ENCODE measurements at places on chromosomes 5 and 9.

- DNase-seq, result no peak
Observed at GRCh38 chr9:36158917-36159316, 10.3 kb upstream of the CCIN start.

GRCh38 chr9:27090231-27090630, 18.8 kb upstream of the TEK start:
- DNase-seq, result no peak

- DNase-seq, result no peak
Observed at GRCh38 chr5:13662626-13663025, 281.9 kb downstream of the DNAH5 start.

- DNase-seq, result no peak
Observed at GRCh38 chr9:84294241-84294950, 46.2 kb downstream of the SLC28A3 start.

DNA sequence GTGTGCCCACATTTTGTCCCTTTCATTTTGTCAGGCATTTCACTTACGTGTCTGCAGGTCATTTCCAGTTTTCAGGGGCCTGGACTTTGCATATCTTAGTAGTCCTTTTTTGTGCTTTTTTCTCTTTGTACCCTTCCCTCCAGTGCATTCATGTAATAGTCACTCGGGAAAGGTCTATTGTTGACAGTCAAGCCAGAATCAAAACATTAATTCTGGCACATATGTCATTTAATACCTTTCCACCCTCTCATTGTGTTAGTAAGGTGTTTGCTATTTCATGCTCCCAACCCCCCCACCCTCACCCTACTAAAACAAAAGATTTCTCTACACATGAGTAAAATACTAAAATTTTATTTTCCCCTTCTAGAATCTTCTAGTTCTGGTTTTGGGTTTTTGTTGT, 42.7 kb downstream of the UGCG start:
- DNase-seq, result no peak

DNA sequence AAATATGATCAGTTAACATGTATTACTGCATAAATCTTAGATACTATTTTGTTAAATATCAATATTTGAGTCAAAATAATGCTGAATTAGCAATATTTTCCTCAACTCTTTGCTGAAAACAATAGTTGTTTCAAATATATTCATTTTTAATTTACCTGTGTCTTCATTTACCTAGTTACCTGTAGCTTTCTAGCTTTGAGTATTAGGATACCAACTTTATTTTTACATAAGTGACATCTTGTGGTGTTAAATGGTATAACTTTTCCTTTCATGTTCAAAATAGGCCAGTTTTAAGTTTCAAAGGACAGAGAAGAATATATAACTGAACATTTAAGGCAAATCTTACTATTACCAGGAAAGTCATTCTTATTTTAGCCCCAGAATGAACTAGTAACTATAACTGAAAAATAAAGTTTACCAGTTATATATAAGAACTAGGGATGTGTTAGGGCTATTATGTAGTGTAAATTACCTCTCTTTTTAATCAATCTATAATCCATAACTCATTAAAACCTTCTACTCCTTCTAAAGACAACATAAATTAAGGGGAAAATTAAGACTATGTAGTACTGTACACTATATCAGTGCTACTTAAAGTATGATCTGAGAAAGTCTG, 25.3 kb downstream of the AP3B1 start:
- DNase-seq, result no peak

DNA sequence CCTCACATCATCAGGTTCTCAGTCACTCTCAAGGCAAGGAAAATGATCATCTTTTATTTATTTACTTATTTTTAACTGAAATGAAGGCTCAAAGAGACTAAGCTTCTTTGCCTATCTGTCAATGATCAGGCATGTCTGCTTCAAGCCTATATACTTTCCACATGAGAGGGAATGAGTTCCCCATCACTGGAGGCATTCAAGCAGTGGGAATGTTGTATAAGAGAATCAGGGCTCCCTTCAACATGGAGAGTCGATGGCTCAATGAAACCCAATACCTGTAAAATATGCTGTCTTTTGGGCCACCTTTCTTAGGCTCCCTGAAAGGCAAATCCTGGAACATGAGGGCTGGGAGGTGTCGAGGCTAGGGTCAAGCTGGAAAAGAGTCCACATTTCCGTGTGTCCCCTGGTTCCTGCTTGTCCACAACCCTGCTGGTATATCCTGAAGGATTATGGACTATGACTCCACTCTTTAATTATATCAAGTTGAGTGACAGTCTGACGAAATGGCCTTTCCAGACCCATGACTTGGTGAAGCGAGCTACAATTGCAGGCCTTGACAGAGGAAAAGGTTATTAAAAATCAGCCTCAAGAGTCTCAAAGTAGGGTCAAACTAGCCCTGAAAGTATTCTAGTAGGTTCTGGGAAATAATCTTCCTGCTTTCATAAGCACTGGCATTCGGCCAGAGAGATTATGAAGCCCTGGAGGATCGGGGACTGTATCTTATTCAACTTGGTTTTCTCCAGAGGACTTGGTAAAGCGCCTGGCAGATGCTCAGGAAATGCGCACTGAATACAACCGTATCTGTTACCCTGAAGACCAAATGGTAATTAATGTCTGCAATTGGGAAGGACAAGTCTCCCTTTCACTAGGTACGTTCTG, 145.9 kb upstream of the TBC1D2 start:
- DNase-seq, result no peak

- DNase-seq, result no peak
Observed at GRCh38 chr5:146076455-146076854, 28.9 kb downstream of the PLAC8L1 start.

GRCh38 chr9:93222890-93223259, 38.9 kb downstream of the WNK2 start:
- DNase-seq, result no peak

GRCh38 chr9:122579874-122580273, 3.3 kb downstream of the OR1L8 start:
- DNase-seq, result no peak

- no peak for DNase-seq
Observed at GRCh38 chr9:81565144-81565543, 124.2 kb downstream of the TLE1 start.

GRCh38 chr9:121686930-121687541, 35.6 kb downstream of the DAB2IP start:
- no peak for DNase-seq

- DNase-seq, result no peak
Observed at GRCh38 chr5:86337667-86338460, 279.9 kb upstream of the COX7C start.

GRCh38 chr9:127096208-127096607, 26.2 kb downstream of the ANGPTL2 start:
- DNase-seq, result no peak

GRCh38 chr5:7317751-7318150, 78.2 kb upstream of the ADCY2 start:
- no peak for DNase-seq

- no peak for DNase-seq
Observed at GRCh38 chr5:155019601-155020226, 6.2 kb downstream of the KIF4B start.

GRCh38 chr5:37774912-37775483, 64.8 kb downstream of the GDNF start:
- no peak for DNase-seq

- no peak for DNase-seq
Observed at GRCh38 chr9:69582018-69582417, 90.2 kb downstream of the APBA1 start.

- DNase-seq, result no peak
Observed at GRCh38 chr5:116922532-116922931, 347.9 kb upstream of the SEMA6A start.

DNA sequence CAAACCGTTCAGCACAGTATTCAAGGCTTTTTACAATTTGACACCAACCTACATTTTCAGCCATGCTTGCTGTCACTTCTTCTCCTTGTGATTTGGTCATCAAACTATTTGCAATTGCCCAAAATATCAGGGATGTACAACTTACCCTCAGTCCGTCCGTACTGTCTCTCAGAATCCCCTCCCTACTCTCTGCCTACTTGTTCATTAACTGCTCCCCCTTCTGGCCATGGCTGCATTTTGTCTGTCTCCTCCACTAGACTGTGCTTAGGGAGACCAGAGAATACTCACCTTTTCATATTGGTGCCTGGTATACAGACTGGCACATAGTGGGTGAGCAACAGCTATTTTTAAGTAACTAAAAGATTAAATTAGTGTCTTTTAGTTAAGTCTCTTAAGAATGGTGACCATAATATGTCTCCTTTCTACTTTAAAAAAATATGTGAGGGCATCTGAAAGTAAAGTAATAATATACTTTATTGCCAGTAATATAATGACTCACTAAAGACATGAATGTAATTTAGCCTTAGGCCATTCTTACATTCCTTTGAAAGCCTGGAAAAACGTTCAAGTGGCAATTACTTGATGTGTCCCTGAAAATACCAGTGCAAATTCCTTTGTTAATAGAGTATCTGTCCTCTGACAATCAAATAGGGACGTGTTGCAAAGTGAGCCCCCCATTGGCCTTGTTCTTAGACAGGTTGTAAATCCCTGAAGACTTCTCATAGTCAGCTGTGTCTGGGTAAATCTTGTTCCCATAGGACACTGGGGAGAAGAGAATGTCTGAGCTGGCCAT, 27.8 kb downstream of the PRLR start:
- DNase-seq, result no peak

DNA sequence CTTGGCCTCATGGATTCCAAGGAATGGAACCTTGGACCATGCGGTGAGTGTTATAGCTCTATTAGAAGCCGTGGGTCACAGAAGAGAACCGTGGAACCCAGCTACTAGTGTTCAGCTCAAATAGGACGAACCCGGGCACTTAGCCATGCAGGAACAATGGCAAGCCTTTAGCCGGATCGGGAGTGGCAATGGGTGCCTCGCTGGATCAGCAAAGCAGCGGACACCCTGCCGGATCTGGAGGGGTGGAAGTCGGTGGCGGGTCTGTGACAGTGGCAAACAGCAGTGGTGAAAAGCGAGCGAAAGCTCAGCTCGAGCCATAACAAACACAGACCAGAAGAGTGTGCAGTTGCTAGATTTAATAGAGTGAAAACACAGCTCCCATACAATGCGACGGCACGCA, 2.4 kb upstream of the CDO1 start:
- no peak for DNase-seq

DNA sequence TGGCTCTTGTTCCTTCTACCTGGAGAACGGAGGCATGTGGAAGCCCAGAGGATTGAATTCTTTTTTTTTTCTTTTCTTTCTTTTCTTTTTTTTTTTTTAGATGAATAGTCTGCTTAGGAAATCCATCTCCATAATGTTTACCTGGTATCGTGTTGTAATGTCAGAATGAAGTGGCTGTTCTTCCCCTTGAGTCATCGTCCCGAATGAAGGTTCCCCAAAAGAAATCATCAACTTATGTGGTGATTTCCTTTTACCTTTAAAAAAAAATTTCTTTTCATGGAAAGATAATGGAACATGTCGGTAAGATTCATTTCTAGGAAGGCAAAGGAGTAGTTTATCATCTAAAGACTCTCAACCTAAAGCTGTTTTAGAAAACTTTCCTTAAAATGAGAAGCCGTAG, 59.7 kb downstream of the DOCK8 start:
- no peak for DNase-seq

- DNase-seq, result no peak
Observed at GRCh38 chr9:6575324-6576034, 70.0 kb downstream of the GLDC start.

- no peak for DNase-seq
Observed at GRCh38 chr5:37838152-37838932, 1.5 kb downstream of the GDNF start.

DNA sequence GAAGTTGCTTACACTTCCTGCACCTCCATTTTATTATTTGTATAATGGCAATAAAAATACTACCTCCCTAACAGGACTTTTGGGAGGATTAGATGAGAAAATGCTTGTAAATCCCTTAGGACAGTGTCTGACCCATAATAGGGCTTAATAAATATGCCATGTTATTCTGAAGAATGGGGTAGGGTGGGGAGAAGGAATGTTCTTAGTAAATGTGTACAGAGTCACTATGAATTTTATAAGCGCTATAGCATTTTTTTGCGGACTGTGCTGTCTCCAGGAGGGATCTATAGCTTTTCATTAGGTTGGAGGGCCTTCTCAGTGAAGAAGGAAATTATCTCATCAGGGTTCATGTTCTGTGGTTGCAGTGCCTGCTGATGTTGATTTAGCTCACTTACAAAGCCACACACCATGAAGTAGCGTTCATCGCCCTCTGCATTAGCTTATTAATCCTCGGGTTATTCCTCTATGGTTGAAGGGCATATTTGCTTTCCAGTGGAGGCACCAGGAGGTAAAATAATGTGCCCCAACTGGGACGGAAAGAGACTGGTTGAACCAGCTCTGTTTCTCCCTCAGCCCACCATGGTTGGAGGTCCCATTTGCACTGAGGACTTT, 497.1 kb downstream of the ARHGEF28 start:
- no peak for DNase-seq

DNA sequence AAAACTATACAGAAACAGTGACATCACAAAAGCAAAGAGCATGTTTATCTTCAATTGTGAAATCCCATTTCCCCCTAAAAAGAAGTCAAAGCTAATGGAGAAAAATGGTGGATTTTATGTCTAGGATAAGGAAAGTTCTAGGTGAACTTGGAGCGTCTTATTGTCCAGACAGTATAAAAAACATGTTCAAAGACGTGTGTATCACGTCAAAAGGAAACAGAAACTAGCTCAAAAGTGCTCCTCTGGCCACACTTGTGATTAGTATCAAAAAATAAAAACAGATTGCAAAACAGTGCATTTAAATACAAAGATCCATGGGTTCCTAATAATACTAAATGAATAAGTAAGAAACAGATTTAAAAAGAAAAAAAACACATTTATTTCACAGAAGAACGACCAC, 568.9 kb downstream of the ANXA1 start:
- DNase-seq, result no peak

DNA sequence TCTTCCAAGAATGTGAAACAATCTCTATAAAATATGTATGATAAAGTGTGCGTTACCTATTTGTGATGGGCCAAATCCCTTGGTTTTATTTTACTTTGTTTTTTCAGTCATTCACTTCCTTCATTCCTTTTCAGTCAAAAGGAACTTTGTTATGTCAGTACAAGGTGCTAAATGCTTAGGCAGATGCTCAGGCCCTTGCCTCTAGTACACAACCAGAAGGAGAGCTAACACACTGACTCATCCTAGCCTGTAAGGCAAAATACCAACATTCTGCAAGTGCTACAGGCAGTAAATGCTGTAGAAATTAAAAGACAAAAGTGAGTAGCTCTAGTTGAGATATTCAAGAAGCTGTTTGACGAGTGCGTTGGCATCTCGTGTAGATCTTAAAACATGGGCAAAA, 49.4 kb downstream of the TRPM6 start:
- no peak for DNase-seq

GRCh38 chr5:143383988-143384387, 19.5 kb downstream of the NR3C1 start:
- DNase-seq, result no peak

- DNase-seq, result no peak
Observed at GRCh38 chr5:12777342-12777741, 873.1 kb upstream of the CTNND2 start.

All from activated T-helper 9 cell treated with anti-CD3 and anti-CD28 coated beads, Interleukin-2, amount 50 U/mL, for 16 hours (primary cell).